Esophagus muscularis mucosa (tissue), 4 donors: ENCODE measurements at places on chromosomes 4 and X. TPM values are rescaled to one million over a fixed set of nuclear protein-coding genes. Genes with fewer than 3 reads are reported as not detected.

OPN1MW gene
- not detected for total RNA-seq

TFE3 gene
- 125 TPM for total RNA-seq

UBE2D3 gene
- total RNA-seq = 388 TPM

TMEM144 gene
- 3.3 TPM for total RNA-seq

SLC25A4 gene
- 158 TPM for total RNA-seq

SUPT20HL2 gene
- not detected for total RNA-seq

COL25A1 gene
- total RNA-seq = 1.7 TPM

SHOX gene
- not detected for total RNA-seq

DNA sequence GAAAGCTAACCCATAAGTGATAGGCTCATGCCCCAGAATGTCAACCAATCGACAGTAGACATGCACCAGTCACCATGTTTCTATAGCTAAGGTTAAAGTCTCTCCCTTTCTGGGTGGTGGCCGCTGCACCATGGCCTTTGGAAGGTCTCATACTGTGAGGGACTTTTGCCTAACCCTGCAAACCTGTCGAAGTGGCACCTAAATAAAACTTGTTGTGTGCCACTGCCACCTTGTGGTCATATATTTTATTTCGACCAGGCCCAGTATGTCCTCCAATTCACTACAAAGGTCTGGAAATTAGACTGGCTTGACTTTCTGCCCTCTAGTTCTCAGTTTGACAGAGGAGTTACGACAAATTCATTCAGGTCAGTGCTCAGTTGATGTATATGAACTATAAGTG is 163.1 kb downstream of the SMARCA1 start:
- H3K27me3 ChIP-seq = no peaks in the 10 kb centered on the region
- H3K4me3 ChIP-seq = no peak overlapping the region
- no peaks in the 10 kb centered on the region for H3K4me1 ChIP-seq
- H3K27ac ChIP-seq = no peak overlapping the region
- no peaks in the 10 kb centered on the region for H3K36me3 ChIP-seq
- no peak for DNase-seq

GRCh38 chrX:41796577-41796976 is 72.6 kb downstream of the GPR82 start:
- H3K4me3 ChIP-seq = no peak overlapping the region
- no peak for DNase-seq
- H3K4me1 ChIP-seq = peaks cover 6% of the 10 kb centered on the region
- H3K27me3 ChIP-seq = no peaks in the 10 kb centered on the region
- H3K36me3 ChIP-seq = no peaks in the 10 kb centered on the region

DNA sequence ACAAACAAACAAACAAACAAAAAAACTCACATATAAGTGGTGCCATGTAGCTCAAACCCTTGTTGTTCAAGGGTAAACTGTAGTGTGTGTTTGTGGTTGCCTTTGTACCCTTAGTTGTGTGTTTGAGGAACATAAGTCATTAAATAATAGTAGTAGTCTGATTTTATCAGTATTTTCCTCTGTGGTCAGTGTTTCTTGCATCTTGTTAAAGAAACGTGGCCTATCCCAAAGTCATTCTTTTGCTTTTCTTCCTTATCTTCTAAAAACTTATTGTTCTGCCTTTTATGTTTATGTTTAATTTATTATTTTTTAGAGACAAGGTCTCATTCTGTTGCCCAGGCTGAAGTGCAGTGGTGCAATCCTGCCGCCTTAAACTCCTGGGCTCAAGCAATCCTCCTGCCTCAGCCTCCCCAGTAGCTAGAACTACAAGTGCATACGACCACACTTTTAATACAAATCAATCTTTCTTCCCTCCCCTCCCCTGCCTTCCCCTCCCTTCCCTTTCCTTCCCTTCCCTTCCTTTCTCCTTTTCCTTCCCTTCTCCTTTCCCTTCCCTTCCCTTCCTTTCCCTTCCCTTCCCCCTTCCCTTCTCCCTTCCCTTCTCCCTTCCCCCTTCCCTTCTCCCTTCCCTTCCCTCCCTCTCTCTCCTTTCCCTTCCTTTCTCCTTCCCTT is 26.4 kb downstream of the PRIMPOL start:
- no peaks in the 10 kb centered on the region for H3K27me3 ChIP-seq
- H3K4me1 ChIP-seq = no peaks in the 10 kb centered on the region
- H3K36me3 ChIP-seq = peaks cover 23% of the 10 kb centered on the region
- no peak overlapping the region for H3K27ac ChIP-seq
- no peak overlapping the region for H3K4me3 ChIP-seq

DNA sequence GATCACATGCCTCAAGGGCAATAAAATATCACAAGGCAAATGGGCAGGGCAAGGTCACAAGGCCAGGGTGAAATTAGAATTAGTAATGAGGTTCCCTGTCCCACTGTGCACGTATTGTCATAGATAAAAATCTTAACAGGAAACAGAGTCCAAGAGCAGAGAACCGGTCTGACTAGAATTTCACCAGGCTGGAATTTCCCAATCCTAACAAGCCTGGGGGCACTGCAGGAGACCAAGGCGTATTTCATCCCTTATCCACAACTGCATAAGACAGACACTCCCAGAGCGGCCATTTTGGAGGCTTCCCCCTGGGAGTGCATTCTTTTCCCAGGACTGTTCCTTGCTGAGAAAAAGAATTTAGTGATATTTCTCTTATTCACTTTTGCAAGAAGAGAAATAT is 25.9 kb upstream of the PRDM5 start:
- no peaks in the 10 kb centered on the region for H3K27me3 ChIP-seq
- H3K4me3 ChIP-seq = no peak overlapping the region
- no peak for DNase-seq
- no peak overlapping the region for H3K27ac ChIP-seq
- H3K4me1 ChIP-seq = no peaks in the 10 kb centered on the region

GRCh38 chr4:143021384-143021783 is 163.3 kb upstream of the USP38 start:
- no peaks in the 10 kb centered on the region for H3K36me3 ChIP-seq
- H3K27ac ChIP-seq = no peak overlapping the region
- H3K4me1 ChIP-seq = peaks cover 11% of the 10 kb centered on the region
- H3K4me3 ChIP-seq = no peak overlapping the region

- no peak overlapping the region for H3K27ac ChIP-seq
- DNase-seq = no peak
- no peak overlapping the region for H3K4me3 ChIP-seq
- H3K27me3 ChIP-seq = no peaks in the 10 kb centered on the region
Observed at GRCh38 chr4:60723796-60724195, 476.3 kb upstream of the ADGRL3 start.

DNA sequence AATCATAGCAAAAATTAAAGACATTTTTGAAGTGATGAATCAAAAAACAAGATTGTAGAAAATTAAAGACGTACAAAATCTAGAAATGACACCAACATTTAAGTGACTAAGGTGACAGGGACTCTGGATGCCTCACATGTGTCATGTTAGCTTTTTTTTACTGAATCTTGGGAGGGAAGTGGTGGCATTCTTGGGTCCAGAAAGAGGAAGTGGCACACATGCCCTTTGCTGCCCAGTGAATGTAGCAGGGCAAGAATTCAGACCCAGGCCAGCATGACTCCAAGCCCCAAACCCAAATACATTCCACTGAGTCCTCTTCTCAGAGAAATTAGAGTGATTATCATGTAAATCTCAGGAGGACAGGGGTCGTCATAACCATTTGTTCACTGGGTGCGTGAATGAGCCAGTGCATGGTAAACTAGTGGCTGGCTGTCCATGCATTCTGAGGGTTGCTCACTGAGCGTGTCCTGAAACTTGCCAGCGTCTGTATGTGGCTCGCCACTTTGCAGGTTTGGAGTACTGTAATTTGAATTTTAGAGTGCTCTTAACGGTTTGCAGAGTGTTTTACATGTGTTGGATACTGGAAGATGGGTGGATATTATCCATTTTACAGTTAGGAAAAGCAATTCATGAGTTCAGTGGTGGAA is 55.4 kb upstream of the TBC1D14 start:
- H3K27me3 ChIP-seq = no peaks in the 10 kb centered on the region
- H3K4me3 ChIP-seq = no peak overlapping the region
- no peak for DNase-seq
- H3K4me1 ChIP-seq = peaks cover 41% of the 10 kb centered on the region

DNA sequence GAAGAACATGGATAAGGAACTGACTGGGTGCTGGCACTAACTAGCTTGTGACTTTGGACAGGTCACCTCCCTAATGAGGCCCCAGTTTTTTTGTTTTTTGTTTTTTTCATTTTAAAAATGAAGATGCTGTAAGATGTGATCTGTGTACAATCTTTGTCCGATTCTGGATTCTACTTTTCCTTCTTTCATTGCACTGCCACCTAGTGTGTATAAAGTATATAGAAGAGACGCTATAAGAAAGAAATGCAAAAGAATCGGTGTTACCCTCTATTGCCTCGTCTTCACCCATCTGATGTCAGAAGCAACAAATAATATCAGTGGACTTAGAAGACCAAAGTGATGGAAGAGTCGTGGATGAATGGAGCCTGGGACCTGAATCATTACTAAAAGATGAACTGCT is 58.6 kb upstream of the P2RY10 start:
- no peaks in the 10 kb centered on the region for H3K4me1 ChIP-seq
- DNase-seq = no peak
- H3K27ac ChIP-seq = no peak overlapping the region
- no peak overlapping the region for H3K4me3 ChIP-seq

DNA sequence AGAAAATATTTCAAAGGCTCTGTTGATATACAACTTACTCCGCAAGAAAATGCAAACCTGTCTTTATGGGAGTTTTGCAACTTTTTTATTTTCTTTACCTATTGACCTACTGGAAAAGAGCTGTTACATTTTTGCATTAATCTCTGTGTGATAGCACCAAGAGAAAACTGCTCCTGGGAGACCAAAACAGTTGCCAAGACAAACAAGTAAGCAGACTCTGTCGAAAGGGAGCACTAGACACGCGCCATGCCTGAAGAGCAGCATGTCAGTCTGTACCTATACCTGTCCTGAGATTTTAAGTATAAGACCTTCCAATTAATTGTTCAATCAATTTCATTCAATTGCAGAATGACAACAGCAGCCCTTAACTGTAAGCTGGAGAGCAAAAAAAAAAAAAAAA is 56.0 kb upstream of the TECRL start:
- DNase-seq = no peak
- no peak overlapping the region for H3K4me3 ChIP-seq
- H3K4me1 ChIP-seq = no peaks in the 10 kb centered on the region
- no peak overlapping the region for H3K27ac ChIP-seq

GRCh38 chr4:139921429-139922184 is 232.4 kb downstream of the MAML3 start:
- H3K27ac ChIP-seq = peak overlapping the region; percentile 84
- H3K4me3 ChIP-seq = no peak overlapping the region
- peak; percentile 74 for DNase-seq
- peaks cover 76% of the 10 kb centered on the region for H3K4me1 ChIP-seq
- no peaks in the 10 kb centered on the region for H3K36me3 ChIP-seq

GRCh38 chr4:36281384-36282106 is at the start of gene DTHD1:
Gene DTHD1, plus strand, starts transcription at chr4:36281616. Its CDS starts 143 bp downstream, at chr4:36281759.
- H3K4me3 ChIP-seq = no peak within 1 kb of the TSS
- no peaks in the 10 kb centered on the region for H3K4me1 ChIP-seq
- no peak within 1 kb of the TSS for H3K27ac ChIP-seq
- H3K36me3 ChIP-seq = no peaks in the 10 kb centered on the region
- no peaks in the 10 kb centered on the region for H3K27me3 ChIP-seq
- DNase-seq = no peak

DNA sequence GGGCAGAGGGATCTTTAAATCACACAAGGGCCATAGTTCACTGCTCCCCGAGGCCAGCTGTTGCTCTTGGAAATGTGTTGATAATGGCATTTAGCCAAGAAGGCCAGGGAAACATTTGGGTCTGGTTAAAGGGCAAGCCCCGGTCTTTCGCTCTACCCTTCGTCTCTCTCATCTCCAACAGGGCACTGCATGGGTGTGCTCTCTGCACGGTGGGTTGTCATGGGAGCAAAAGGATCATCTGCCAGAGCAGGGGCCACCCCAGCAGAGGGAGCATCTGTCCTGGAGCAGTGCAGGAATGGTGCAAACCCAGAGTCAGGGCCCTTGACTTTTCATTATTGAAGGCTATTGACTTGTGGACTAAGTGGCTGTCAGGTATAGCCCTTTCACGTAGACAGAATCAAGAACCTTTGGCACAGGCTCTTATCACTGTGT is 22.7 kb upstream of the PGRMC2 start:
- no peak overlapping the region for H3K4me3 ChIP-seq
- no peak overlapping the region for H3K27ac ChIP-seq
- H3K4me1 ChIP-seq = peaks cover 10% of the 10 kb centered on the region
- no peaks in the 10 kb centered on the region for H3K27me3 ChIP-seq
- DNase-seq = no peak

DNA sequence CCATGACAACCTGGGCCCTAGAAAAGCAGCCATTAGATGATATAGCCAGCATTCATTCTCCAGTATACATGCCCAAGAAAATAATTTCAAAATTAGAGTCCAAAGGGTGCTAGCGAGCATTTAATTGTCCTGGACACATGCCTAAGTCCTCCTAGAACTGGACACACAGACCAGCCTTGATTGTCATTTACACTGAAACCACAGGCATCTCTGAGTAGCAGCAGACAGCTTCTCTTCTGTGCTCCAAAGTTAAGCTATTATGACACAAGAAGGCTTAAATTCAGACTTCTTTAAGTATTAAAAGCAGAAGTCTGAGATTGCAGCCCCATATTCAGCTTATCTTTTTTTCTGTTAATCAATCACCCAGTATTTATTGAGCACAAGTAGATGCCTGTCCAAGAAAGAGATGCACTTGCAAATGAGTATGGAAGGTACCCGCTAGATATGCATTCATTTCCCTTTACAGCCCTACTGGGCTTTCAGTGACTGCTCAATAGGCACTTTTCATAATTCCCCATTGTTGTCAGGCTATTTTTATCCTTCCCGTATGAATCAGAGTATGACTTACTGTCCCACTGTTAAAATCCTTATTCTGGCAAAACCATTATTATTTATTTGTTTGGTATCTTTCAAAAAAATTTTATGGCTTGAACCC is 374.1 kb downstream of the FBXW7 start:
- no peaks in the 10 kb centered on the region for H3K36me3 ChIP-seq
- H3K27ac ChIP-seq = no peak overlapping the region
- DNase-seq = no peak
- peaks cover 16% of the 10 kb centered on the region for H3K4me1 ChIP-seq
- H3K27me3 ChIP-seq = no peaks in the 10 kb centered on the region

GRCh38 chrX:30228526-30228925 is 1.9 kb upstream of the MAGEB3 start:
- H3K4me3 ChIP-seq = no peak overlapping the region
- H3K4me1 ChIP-seq = no peaks in the 10 kb centered on the region
- no peak for DNase-seq
- no peaks in the 10 kb centered on the region for H3K27me3 ChIP-seq

- H3K36me3 ChIP-seq = no peaks in the 10 kb centered on the region
- no peaks in the 10 kb centered on the region for H3K27me3 ChIP-seq
Observed at GRCh38 chr4:130071746-130072145, 975.8 kb downstream of the C4orf33 start.

DNA sequence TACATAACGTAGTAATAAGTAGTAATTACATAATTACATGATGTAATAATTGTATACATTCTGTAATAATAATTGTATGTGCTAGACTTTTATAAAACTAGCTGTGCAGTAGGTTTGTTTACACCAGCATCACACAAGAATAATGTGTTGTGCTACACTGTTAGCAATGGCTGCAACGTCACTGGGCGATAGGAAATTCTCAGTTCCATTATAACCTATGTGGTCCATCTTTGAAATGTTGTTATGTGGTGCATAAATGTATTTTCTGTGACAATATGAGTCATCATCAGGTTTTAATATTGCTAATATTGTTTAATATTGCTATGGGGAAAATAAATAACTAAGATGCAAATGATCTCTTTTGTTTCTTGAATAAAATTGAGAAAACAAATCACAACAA is 46.0 kb upstream of the ATP8A1 start:
- no peaks in the 10 kb centered on the region for H3K4me1 ChIP-seq
- no peaks in the 10 kb centered on the region for H3K36me3 ChIP-seq
- no peak for DNase-seq
- no peak overlapping the region for H3K27ac ChIP-seq
- no peaks in the 10 kb centered on the region for H3K27me3 ChIP-seq
- no peak overlapping the region for H3K4me3 ChIP-seq
